ENCODE measurements at places on chromosomes 11 and 22.

- DNase-seq, result no peak
Measured at GRCh38 chr11:41379084-41379483, 80.4 kb downstream of the LRRC4C start.

DNA sequence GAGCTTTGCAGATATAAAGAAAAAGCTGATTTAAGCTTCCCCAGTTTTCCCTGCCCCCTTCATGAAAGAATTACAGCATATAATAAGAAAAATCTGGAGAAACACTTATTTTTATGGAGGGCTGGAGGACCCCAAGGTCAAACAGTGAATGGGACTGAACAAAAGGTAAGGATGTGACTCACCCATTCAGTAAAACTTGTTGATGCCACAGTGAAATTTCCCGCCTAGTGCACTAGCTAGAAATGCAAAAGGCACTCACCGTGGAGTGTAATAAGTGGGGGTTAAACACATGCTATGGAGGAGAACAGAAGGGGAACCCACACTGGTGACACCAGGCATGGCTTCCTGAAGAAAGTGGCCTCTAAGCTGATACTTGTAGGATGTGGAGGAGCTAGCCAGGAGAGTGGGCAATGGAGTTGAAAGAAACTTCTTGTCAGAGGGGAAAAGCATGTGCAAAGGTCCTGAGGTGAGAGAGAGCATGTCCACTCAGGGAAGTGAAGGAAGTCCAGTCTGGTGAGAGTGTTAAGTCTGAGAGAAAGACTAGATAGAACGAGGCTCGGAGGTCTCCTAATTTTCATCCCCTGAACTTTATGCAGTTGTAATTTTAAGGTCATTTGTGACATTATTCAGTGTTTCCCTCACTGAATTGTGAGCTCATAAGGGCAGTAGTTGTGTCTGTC is 77.1 kb downstream of the MIAT start:
- DNase-seq, result no peak

DNA sequence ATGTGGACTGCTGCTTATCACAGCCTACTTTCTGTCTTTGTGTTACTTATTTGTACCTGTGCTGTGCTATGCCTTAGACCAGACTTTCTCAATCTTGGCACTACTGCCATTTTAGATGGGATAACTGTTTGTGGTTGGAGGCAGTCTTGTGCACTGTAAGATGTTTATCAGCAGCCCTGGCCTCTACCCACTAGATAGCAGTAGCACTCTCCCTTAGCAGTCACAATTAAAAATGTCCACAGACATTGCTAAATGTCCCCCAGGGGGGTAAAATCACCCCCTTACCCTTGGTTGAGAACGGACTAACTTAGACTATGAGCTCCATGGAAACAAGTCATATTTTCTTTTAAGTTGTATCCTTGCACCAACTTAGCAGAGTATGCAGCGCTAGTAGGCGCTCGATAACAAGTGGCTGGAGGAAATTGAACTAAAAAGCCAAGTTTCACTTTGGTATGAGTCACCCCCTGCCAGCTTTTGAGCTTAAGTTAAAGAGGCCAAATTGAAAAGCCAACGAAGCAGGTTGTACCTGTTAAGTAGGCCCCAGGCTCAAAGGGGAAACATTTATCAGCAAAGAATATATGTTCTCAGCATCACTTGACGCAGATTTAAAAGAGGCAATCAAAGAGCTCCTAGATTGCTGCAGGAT is 304.8 kb upstream of the SORL1-AS1 start:
- DNase-seq, result no peak

DNA sequence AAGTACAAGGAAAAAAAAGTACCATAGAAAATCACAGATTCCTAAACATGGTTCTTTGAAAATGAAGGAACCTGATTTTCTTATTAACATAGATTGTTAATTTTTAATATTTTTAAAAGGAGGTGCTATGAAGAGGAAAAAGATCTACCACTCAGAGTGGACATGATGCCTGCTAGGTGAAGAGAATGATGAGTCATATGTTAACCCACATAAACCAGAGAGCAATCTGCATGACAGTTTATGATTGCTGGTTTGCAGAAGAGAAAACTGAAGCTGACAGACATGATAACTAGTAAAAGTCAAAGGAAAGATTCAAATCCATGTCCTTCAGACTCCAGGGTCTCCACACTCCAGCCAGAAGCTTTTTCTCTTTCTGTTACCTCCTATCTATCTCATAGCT is 1231.7 kb downstream of the LRRC4C start:
- no peak for DNase-seq

DNA sequence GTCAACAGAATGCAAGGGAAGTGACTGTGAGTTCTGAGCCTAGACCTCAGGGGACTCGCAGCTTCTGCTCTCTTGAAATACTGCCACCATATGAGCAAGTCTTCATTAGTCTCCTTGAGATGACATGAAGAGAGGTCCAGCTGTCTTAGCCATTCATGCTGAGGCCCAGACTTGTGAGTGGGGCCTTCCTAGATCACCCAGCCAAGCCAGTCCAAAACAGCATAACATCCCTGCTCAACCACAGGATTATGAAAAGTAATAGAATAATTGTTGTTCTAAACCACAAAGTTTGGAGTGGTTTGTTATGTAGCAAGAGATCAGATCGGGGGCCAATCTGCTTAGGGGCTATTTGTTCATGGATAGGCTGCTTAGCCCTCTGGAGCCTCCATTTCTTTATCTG is 54.9 kb upstream of the HTATIP2 start:
- no peak for DNase-seq

GRCh38 chr11:45092404-45092785 is 54.0 kb upstream of the PRDM11 start:
- DNase-seq, result no peak

DNA sequence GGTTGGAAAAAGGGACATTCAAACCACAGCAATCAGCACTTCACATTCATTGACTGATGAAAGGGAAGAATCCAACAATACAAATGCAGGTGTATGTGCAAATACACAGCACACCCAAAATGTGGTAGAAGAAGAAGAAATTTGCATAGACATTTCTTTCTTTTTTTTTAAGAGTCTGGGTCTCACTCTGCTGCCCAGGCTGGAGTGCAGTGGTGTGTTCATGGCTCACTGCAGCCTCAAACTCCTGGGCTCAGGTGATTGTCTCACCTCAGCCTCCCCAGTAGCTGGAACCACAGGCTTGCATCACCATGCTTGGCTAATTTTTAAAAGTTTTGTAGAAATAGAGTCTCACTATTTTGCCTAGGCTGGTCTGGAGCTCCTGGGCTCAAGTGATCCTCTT is 21.9 kb downstream of the CARS1 start:
- DNase-seq, result no peak

DNA sequence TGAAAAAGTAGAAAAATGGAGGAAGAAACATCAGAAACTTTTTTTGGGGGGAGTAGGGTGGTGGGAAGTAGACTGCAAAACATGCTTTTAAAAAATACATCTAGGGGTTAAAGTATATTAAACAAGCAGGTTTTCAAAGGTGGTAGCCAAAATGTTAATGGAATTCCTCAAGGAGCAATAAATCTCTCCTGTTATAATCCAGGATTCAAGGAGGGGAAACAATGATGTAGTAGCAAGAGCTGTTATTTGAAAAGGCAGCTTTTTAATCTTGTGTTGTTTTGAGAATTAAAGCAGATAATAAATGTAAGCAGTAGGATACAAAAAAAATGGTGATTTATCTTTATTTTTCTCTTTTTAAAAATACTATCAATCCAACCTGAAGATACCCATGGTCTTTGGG is 736.5 kb upstream of the CCDC90B start:
- DNase-seq, result no peak

DNA sequence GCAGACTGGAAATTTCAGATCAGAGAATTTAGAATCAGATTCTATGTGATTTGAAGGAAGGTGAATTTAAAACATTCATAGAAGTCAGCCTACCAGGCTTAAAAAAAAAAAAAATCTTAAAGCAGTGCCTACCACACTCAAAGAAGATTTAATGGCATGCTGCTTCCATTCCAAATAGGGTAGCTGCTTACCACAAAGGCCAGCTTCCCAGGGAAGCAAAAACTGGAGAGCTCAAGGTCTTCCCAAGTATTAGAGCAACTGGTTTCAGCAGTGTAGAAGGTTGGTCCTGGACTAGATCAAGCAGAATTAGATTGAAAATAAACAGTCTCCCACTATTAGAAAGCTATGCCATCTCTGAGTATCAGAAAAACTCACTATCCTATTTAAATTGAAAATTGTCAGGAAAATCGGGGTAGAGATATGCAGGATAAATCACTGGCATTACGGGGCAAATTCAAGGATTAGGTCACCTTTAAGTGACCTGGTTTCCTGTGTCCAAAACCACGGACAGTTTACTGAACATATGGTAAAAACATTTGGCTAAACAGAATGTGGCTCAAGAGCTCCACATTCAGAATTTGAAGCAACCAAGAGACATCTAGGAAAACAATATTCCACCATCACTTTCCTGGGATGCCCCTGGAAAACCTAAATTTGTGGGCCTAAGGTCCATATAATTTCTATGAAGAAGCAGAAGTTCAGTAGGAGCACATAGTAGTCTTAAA is 1.3 kb downstream of the C11orf42 start:
- DNase-seq, result no peak

- no peak for DNase-seq
Measured at GRCh38 chr11:94885133-94885532, 88.2 kb downstream of the CWC15 start.

DNA sequence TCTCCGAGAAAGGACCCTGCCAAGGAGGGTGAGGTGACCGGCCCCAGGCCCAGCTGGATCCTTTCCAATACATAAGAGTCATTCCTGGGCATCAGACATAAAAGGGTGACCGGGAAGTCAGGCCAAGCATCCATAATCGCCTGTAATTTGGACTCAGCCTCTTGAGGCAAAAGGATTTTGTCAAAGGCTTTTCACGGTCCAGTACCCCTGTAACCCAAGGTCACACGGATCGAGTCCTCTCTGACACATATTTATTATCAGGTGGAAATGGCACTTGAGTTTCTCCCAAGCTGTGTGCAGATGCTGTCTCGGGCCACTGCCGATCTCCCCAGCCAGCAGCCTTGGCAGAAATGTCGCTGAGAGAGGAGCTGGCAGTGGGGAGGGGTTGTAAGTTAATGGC is 556.5 kb downstream of the MN1 start:
- DNase-seq, result no peak

DNA sequence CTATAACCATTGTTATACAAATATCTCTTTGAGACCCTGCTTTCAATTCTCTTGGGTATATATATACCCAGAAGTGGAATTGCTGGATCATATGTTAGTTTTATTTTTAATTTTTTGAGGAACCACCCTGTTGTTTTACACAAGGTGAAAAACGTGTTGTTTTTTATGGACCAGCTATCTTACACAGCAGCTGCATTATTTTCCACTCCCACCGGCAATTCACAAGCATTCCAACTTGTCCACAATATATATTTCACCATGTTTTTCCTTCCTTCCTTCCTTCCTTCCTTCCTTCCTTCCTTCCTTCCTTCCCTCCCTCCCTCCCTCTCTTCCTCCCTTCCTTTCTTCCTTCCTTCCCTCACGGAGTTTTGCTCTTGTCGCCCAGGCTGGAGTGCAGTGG is 6.3 kb upstream of the APOL5 start:
- DNase-seq, result no peak

GRCh38 chr11:31943056-31943780 is 132.1 kb upstream of the PAX6 start:
- no peak for DNase-seq

GRCh38 chr22:37843741-37844089 is 419 bp downstream of the ANKRD54 start:
- DNase-seq, result no peak

DNA sequence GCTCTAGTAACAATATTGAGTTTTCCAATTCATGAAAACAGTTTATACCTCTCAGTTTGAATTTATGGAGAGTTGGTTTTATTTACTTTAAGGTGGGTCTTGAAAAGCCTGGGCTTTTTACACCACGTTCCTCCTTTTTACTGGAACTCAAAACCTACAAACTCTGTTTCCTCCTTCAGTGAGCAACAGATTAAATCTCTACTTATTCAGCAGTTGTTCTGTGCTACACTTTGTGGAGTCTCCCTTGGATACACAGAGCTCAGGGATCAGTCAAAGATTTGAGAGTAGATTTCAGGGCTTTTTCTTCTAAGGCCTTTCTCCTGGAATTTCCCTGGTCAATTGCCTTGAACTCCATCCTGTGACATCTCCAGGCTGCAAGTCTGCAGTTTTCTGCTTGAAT is 3.5 kb downstream of the NXPE1 start:
- no peak for DNase-seq

GRCh38 chr11:8671651-8672062 is 10.8 kb downstream of the TRIM66 start:
- no peak for DNase-seq

DNA sequence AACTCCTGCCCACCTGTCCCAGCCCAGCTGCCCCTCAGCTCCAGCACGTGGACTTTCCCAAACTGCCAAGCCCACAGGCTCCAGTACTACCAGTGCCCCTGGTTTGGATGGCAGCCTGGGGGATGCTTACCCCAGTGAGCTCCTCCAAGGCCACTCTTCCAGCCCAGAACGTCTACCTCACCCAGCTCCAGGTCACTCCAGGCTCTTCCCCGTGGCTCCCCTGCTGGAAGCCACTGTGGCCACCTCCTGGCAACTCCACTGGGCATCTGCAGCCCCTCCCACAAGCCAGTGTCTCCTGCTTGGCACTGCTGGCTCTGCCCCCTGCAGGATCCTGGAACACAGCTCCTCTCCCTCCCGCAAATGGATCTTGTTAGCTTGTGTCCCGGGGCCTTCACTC is 29.3 kb downstream of the LMO1 start:
- no peak for DNase-seq

DNA sequence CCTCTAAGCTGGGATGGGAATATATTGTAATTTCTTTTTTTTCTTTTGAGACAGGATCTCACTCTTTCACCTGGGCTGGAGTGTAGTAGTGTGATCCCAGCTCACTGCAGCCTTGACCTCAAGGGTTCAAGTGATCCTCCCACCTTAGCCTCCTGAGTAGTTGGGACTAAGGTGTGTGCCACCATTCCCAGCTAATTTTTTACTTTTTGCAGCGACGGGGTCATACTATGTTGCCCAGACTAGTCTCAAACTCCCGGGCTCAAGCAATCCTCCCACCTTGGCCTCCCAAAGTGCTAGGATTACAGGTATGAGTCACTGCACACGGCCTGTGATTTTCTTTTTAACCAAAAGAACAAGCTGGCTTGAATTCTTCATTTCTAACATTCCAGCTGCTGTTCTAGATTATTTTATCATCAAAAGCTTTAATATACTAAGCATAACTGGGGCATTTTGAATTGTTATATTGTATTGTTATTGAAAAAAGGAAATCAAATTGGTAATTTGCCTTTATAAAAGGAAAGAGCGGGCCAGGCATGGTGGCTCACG is 26.8 kb upstream of the PPP2R1B start:
- no peak for DNase-seq

- no peak for DNase-seq
Measured at GRCh38 chr22:43734370-43735150, 77.5 kb downstream of the EFCAB6 start.

- no peak for DNase-seq
Measured at GRCh38 chr11:44763121-44763820, 36.5 kb downstream of the TSPAN18 start.

- DNase-seq, result no peak
Measured at GRCh38 chr11:94715225-94715624, 52.9 kb upstream of the AMOTL1 start.

- no peak for DNase-seq
Measured at GRCh38 chr11:31089117-31089516, 280.4 kb downstream of the DCDC1 start.

DNA sequence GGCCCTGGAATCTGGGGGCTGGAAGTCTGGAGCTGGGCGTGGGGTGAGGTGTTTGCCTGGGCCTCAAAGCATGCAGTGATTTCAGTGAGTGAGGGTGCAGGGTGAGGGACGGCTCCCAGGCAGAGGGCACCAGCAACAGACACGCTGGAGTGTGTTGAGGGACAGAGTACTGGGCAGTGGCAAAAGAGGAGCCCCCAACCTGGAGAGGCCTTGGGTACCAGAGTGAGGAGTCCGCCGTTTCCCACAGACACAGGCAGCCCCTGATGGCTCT is 12.0 kb upstream of the TBC1D22A start:
- no peak for DNase-seq

All from stimulated activated CD8-positive, alpha-beta memory T cell treated with anti-CD3 and anti-CD28 coated beads, Interleukin-4, amount 100 ng/mL, for 4 hours (primary cell).